ENCODE measurements at places on chromosomes 4 and X.

DNA sequence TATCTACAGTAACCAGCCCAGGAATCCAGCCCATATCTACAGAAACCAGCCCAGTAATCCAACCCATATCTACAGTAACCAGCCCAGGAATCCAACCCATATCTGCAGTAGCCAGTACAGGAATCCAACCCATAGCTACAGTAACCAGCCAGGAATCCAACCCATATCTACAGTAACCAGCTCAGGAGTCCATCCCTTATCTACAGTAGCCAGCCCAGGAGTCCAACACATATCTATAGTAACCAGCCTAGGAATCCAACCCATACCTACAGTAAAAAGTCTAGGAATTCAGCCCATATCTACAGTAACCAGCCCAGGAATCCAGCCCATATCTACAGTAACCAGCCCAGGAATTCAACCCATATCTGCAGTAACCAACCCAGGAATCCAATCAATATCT lies 445.0 kb upstream of the BOD1L1 start:
- DNase-seq = no peak

DNA sequence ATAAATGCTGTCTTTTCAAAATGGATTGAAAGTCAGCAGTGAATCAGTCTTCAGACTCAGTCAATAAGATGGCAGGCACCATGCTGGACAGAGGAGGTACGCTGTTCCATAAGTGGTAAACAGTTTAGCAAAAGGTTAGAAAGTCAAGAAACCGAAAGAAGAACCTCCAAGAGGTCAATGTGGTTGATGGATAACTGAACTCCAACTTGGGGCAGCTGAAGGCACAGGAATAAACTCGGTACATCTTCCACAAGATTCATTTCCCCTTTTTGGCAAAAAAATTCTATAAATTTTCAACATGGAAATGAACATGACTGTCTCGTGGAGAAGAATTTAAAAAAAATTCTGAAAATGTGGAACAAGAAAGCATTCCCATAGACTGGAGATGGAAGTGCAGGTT lies 18.4 kb upstream of the SEL1L3 start:
- no peak for DNase-seq

DNA sequence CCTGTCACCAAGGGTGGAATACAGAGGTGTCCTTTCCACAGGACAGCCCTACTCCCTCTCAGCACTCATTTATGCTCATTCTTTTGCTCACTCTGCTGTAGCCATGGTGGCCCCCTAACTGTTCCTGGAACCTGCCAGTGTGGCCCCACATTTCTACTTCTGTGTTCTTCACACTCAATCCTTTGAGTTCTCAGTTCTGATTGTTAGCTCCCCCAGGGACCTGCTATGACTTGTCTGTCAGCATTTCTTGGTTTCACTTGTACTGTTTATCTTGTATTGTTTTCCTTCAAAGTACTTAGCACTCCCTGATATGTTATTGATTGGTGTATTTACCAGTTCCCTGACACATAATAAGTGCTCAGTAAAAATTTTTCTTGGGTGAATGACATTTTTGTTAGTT lies 14.9 kb downstream of the VBP1 start:
- DNase-seq = no peak

GRCh38 chr4:11710453-11711093 lies 281.9 kb upstream of the HS3ST1 start:
- DNase-seq = no peak

- no peak for DNase-seq
These were observed 74.0 kb downstream of the ATG4A start for GRCh38 chrX:108165383-108166111.

- no peak for DNase-seq
These were observed 1150.1 kb downstream of the STIM2 start for GRCh38 chr4:28010577-28011240.

- DNase-seq = peak; percentile 40
These were observed 24.2 kb downstream of the NKX1-1 start for GRCh38 chr4:1381944-1382541.

- DNase-seq = no peak
These were observed 1000.0 kb downstream of the CCSER1 start for GRCh38 chr4:91127192-91127591.

- DNase-seq = no peak
These were observed 224.2 kb downstream of the RCHY1 start for GRCh38 chr4:75289914-75290582.
